ENCODE measurements at places on chromosomes 5 and 9. TPM values are rescaled to one million over a fixed set of nuclear protein-coding genes. Genes with fewer than 3 reads are reported as not detected.

FKTN gene
- total RNA-seq = 21.0 TPM

ZNF189 gene
- total RNA-seq = 17.7 TPM

PCDHB14 gene
- total RNA-seq = 2.7 TPM

SLC2A8 gene
- total RNA-seq = 5.4 TPM

PCDHB15 gene
- 1.1 TPM for total RNA-seq

ATP10B gene
- not detected for total RNA-seq

GPR150 gene
- total RNA-seq = 0.29 TPM

PCDHB12 gene
- total RNA-seq = 0.59 TPM

SLC25A48 gene
- not detected for total RNA-seq

GRCh38 chr5:52840277-52841050, 52.7 kb downstream of the ITGA1 start:
- DNase-seq = peak; percentile 49

DNA sequence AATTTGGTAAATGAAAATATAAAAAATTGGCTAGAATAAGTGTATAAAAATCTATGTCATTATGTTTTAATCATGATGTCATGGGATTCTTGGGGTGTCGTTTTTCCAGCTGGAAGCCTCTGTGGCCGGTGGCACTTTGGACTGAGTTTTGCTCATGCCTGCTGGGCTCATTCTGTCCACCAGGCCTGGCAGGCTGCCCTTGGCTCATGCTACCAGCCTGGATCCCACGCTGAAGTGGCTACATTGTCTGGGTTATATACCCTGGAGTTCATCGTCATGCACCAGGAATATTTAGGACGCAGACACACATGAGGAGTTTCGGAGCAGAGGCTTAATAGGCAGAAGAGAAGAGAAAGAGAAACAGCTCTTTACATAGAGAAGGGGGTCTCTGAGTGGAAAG, 1913.7 kb upstream of the WWC1 start:
- no peak for DNase-seq

DNA sequence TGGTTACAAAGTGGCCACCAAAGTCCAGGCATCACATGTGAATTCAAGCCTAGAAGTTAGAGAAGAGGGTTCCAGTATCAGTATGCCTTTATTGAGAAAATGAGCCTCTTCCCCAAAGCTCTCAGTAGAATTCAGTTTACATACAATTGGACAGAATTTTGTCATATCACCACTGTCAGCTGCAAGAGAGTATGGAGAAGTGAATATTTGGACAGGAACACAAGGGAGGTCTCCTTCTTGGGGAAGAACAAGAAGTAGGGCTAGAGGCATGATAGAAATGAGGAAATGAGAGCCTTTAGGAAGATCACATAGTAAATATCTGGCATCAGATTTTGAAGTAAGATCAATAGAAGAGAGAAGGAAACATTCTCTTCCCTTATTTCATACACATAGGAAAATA, 27.8 kb upstream of the VLDLR start:
- no peak for DNase-seq

- no peak for DNase-seq
Measured at GRCh38 chr5:142929587-142929986, 159.4 kb downstream of the ARHGAP26 start.

- no peak for DNase-seq
Measured at GRCh38 chr5:32421075-32421474, 23.5 kb downstream of the ZFR start.

DNA sequence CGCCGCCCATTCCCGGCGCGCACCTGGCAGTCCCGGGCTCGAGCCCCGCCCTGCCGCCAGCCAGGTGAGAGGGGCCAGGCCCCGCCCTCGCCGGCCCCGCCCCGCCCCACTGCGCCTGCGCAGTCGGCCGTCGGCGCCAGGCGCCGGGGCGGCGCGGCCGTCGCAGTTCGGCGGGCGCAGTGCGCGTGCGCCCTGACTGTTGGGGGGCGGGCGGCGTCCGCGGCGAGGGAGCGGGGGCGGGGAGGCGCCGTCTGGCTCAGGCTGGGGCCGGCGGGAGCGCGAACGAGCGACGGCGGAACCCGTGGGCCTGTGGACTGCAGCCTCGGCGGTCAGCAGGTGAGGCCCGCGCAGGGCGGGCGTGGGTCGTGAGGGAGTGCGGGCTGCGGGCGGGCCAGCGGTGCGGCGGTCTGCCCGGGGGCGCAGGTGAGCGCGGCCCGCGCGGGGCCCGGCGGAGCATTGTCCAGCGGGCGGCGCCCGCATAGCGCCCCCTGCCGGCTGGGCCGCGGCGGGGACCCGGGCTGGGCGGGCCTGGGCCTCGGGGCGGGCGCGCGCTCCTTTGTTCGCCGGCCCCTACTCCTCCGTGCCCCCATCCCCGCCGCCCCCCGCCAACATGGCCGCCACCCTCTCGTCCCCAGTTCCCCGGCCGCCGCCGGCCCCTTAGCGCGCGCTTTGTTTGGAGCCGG, at the start of gene SPIN1:
Gene SPIN1 (plus strand): TSS at position 242 of the 683 bp plus-strand sequence. CDS start 38,096 bp downstream, outside the sequence.
- DNase-seq = peak; percentile 99

DNA sequence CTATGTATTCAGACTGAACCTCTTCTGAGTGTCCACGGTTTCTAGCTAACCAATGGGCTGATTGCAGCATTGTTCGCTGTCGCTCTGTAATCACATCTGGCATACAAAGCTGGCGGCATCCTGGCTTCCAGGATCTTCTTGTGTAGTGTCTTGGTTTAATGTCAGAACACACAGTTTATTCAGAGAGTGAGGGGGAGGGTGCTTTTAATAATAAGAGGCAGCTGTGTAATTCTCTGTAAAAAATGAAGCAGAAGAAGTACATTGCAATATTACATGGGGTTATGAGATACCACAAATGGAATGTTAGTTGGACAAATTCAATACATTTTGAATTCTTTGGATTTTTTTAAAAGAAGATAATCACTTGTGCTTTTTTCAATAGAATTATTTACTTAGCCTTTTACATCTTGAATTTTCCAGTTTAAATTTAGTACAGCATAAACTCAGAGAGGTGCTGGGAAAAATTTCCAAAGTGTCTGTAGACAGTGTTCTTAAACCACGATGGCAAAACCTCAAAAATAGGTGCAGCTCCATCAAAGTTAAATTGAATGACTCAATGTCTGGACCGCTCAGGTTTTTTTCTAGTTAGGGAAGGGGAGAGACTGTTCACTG, 206.0 kb downstream of the PCSK1 start:
- peak; percentile 30 for DNase-seq

DNA sequence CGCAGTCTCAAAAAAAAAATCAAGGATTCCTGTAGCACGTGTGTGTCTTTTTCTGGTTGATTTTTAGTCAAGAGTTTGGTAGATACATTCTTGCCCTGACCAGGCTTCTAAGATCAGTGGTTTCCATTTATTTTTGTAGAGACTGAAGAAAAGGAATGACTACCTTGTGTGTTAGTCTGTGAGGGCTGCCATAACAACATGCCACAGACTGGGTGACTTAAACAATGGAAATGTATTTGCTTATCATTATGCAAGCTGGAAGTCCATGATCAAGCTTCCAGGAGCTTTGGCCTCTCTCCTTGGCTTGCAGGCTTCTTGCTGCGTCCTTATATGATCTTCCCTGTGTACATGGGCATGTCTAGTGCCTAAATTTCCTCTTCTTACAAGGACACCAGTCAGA, 127.0 kb downstream of the CCDC192 start:
- DNase-seq = no peak

DNA sequence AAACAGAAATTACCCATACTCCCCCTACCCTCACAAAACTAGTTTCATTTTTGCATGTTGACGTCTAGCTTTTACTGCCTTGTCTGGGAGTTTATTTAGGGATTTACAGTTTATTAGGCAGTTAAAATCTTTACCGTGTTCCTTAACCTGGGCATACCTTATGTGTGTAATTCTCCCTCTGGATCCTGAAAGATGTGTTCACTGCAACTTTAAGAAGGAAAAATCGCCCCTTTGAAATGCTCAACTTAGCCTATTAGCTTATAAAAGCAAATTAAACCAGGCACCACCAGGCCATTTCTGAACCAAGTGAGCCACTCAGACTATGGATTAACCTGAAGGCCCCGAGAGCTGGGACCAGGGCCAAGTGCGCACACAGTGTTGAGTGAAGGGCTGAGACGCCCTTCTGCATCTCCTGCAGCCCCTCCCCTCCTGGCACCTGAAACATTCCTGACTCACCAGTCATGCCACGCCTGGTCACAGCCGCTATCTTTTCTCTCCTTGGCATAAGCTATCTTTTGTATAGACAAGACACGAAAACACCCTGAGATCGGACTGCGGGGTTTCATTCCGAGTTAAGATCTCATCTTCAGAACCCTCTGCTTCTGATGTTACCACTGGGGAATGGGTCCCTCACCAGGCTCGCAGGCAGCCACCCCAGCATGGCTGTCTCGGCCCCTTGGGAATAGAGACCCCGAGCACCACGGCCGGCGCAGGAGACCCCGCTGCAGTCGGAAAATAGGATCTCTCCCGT, 111.9 kb downstream of the ROR2 start:
- DNase-seq = peak; percentile 85

- DNase-seq = no peak
Measured at GRCh38 chr9:25814023-25814422, 135.8 kb upstream of the TUSC1 start.

DNA sequence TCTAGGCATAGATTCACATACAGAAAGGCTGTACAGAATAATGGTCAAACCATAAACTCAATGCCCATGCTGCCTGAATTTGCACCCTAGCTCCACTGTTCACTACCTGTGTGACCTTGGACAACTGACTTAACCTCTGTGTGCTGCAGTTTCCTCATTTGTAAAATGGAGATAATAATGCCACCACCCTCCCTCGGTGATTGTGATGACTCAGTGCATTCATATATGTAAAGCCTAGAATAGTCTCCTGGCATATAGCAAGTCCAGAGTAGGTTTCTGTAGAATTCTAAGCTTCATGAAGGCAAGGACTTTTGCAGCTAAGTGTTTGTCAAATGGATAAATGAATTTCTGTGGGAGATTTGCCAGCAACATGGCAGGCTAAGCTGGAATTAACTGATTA, 297.8 kb upstream of the NR4A3 start:
- DNase-seq = no peak

DNA sequence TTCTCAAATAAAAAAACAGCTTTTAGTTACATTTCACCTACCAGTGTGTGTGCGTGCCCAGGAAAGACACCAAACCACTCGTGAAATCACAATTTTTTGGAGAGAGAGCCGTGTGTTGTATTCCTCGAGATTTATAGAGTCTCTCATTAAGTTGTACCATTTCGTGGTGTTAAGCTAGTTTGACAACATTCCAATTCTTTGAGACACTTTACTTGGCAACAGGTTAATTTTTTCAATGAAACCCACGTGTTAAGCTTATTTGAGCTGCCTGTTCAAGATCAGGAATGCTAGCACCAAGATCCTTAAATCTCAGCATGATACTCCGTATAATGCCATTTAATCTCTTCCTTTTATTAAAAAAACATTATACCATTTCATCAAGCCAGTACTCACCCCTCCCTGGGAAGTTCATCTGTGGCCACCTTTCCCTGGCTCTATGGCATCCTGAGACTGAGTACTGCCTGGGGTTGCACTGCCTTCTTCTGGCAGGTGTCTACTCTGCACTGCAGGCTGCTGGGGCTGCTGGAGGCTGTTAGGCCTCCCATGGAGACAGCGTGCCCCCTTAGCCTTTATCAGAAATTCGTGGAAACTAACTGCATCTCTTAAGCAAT, 143.7 kb downstream of the ARHGAP26 start:
- no peak for DNase-seq

DNA sequence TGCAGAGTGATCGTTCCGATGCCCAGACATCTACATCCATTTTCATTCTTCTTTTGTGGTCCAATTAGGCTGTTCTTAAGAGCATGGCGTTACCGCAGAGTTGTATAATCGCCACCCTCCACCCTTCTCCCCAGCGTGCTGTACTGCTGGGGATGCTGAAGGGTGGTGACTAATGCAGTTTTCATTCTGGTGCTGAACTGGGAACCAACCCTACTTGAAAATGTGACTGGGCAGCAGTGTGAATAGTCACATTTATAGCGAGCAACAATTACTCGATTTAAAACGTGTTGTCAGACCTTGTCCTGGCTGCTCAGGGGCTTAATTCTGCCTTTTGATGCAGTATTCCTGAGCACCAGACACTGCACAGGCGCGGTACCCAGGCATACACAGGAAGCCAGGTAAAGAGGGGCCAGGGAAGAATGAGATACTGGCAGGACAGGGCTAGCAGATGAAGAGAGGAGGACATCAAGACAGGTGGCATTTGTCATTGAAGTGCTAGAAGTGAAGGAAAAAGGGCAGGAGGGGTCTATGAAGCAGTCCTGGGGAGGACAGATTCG, 719 bp upstream of the ISCA1 start:
- DNase-seq = peak; percentile 94

DNA sequence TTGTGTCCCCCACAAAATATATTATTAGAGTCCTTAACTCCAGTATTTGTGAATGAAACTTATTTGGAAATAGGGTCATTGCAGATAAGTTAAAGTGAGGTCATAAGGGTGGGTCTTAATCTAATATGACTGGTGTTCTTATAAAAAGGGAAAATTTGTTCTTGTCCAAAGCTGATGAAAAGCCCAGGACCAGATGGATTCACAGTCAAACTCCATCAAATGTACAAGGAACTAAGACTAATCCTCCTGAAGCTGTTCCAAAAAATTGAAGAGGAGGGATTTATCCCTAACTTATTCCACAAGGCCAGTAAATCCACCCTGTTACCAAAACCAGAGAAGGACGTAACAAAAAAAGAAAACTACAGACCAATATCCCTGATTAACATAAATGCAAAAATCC, 56.4 kb upstream of the SLIT3 start:
- no peak for DNase-seq

GRCh38 chr9:114031948-114032840, 45.9 kb downstream of the AMBP start:
- no peak for DNase-seq

DNA sequence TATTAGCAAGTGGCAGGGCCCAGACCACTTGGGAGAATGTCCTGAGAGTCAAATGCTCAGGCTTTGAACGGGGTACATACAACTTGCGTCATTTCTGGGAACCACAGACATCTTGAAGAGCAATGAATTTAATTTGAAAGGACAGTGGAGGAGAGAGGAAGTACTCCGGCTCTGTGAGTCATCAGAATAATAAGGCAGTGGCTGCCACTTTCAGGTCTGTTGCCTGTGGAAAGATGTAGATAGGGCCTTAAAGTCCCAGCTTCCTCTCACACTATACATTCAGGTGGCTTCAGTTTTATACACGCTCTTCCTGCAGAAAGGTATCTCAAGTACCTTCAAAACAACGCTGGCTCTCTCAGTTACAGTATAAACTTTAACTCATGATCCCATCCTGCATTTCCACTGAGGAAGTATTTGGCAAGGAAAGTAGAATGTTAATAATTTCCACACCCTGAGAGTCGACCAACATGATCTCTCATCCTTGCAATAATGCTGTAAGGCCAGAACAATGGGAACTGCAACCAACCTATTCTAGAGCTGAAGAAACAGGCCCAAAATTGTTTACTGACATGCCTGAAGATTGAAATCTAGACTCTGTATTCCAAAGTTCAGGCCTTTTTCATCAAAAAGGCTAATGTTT, 6.8 kb upstream of the PRUNE2 start:
- peak; percentile 74 for DNase-seq

- DNase-seq = no peak
Measured at GRCh38 chr5:168174376-168174775, 117.1 kb upstream of the WWC1 start.

- DNase-seq = peak; percentile 65
Measured at GRCh38 chr9:99134893-99135341, 30.0 kb downstream of the TGFBR1 start.

GRCh38 chr9:98374385-98375051, 119.1 kb upstream of the TBC1D2 start:
- DNase-seq = peak; percentile 97

- DNase-seq = peak; percentile 80
Measured at GRCh38 chr5:60668686-60669304, 31.2 kb downstream of the DEPDC1B start.
